ENCODE measurements at places on chromosomes 3 and 15.

GRCh38 chr3:30693470-30694120 is 87.2 kb downstream of the TGFBR2 start:
- DNase-seq = peak; percentile 49

DNA sequence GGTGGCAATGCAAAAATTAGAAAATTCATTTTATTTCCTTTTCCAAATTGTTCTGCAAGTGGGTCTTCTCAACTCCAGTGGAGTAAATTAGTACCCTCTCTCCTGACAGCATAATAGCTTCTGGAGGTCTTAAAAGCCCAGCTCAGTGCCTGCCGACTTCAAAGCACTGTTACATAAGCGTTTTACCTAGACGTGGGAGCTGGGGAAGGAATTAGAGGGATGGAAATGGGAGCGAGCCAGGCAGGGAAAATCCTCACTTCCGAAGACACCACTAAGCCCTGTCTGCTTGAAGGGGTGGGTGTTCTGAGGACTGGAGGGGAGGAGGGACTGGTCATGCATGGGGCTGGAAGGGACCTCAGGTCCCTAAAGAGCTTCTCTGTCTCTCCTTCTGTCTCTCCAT is 77.2 kb upstream of the SLC6A1 start:
- no peak for DNase-seq

GRCh38 chr15:57957113-57957512 is 108.4 kb downstream of the ALDH1A2 start:
- DNase-seq = no peak

- DNase-seq = no peak
Observed at GRCh38 chr15:39086641-39087040, 494.2 kb upstream of the THBS1 start.

- DNase-seq = no peak
Observed at GRCh38 chr3:186988806-186989205, 58.5 kb downstream of the ST6GAL1 start.

DNA sequence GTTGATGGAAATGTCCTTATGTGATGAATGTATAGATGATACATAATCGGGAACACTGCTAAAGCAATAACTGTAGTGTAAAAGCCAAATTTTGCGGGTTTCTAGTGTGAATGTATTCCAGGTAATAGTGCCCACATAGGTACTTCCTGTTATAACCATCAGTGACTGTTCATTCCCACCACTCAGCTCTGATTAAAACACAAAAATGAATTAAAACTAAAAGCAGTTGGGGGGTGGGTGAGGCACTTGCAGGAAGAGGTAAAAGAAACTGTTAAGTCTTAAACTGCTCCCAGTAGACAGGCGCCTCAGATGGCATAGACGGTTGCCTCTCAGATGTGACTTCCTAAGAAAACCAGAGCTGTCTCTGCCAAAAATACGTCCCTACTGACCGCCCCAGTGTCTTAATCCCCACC is 893 bp upstream of the MTHFS start:
- no peak for DNase-seq

- peak; percentile 89 for DNase-seq
Observed at GRCh38 chr15:47885920-47886319, 168.6 kb downstream of the SEMA6D start.

DNA sequence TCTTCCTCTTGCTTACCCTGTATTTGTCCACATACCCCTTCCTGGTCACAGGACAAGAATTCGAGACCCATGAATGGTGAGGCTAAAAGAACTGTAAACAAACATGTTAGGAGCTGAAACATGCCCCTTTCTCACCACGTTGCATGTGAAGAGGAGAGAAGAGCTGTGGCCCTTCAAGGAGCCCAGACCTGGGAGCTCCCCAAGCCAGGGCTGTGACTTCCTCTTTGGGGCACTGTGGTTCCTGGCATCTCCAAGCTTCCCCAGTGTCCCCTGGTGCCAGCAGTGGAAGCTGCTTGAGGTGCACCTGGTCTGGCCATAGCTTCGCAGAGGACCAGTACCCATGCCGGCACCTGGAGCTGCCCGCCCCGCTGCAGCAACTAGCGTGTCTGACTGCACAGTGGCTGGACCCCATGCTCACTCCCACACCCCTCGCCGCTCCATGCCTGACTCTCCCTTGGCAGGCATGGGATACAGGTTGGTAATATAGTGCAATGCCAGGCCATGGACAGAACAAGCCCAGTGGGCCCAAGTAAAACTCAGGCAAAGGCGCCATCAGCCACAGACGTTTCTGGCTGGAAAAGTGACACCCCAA is 9.9 kb downstream of the SPCS1 start:
- DNase-seq = no peak

- DNase-seq = no peak
Observed at GRCh38 chr3:183833516-183833915, 8.1 kb upstream of the MAP6D1 start.

DNA sequence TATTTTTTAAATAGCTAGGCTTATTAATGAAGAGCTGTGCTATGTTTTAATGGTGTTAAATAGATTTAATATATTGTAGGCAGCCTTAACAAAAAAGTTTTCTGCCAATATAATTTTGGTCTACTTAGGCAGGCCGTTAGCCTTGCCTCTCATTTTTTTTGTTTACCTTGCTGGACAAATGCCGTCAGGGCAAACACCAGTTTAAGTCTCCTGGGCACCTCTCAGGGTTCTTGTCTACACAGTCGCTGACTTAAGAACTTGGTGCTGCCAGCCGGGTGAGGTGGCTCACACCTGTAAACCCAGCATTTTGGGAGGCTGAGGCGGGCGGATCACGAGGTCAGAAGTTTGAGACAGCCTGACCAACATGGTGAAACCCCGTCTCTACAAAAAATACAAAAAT is 153.3 kb downstream of the ULK4 start:
- no peak for DNase-seq

- no peak for DNase-seq
Observed at GRCh38 chr3:194596906-194597305, 36.3 kb downstream of the TMEM44 start.

- no peak for DNase-seq
Observed at GRCh38 chr3:185060655-185061054, 92.2 kb downstream of the C3orf70 start.

DNA sequence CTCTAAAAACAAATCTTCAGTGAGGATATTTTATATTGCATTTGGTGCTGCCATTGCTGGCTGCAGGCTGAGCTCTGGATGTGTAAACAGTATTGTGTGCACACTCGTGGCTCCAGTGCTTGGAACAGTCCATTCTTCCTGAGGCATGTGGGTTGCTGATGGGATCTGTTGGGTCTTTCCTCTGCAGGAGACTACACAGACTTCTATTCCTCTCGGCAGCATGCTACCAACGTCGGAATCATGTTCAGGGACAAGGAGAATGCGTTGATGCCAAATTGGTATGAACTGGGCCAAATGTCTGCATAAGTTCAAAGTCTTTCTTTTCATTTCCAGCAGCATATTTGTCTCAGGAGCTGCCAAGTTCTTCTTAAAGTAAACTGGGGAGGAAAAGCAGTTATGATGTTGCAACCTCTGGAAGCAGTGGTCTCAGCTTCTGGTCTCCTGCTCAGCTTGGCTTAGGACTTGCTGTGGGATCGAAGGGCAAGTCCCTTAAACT is 9.3 kb downstream of the FAH start:
- no peak for DNase-seq

- peak; percentile 79 for DNase-seq
Observed at GRCh38 chr3:78101384-78101783, 1061.5 kb downstream of the ROBO2 start.

GRCh38 chr3:125121246-125122010 is 65.6 kb upstream of the HEG1 start:
- DNase-seq = no peak

DNA sequence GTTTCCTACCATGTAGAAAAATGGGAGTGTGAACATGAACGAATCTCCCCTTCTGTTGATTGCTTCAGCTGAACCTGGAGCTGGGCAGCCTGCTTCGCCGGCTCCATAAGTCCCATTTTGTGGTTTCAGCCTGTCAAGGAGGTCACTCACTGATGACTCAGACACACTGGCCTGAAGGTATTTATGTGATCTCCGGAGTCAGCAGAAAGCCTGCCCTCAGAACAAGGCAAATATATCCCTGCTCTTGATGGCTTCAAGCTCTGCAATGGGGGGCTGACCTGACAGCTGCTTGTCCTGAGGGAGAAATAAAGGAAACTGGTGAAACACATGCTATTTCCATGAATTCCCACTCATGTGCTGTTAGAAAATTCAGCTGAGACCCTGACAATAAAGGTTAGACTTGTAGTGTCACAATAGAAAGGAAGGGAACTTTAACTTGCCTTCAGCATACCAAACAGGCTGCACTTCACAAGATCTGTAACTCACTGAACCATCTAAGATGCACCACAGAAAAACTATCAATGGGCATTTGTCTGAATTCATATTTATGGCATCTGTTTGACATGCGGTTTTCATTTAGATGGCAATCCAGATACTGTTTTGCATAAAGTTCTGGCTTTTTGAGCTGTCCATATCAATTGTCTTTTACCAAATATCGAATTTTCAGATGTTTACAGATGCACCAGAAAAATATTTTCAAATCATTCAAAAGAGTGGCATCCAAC is 282.0 kb upstream of the VEPH1 start:
- peak; percentile 66 for DNase-seq

DNA sequence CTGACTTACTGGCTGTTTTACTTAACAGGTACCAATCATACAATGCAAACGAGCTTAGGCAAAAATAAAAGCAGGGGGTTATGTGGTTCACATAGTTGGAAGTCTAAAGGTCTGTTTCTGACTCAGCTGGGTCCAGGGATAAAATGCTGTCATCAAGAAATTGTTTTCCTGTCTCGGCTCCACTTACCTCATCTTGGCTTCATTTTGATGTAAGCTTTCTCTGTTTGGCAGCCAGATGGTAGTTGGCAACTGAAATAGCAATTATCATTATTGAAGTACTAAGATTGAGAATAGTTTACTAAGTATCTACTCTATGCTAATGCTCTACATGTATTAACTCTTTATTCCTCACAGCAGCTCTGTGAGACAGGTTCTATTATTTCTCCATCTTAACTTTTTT is 36.8 kb upstream of the CNTN3 start:
- DNase-seq = no peak

GRCh38 chr3:13047296-13048165 is 25.7 kb downstream of the IQSEC1 start:
- DNase-seq = no peak

GRCh38 chr3:18300916-18301315 is 124.2 kb downstream of the SATB1 start:
- no peak for DNase-seq

- DNase-seq = no peak
Observed at GRCh38 chr3:60045686-60046085, 995.9 kb upstream of the CFAP20DC start.

DNA sequence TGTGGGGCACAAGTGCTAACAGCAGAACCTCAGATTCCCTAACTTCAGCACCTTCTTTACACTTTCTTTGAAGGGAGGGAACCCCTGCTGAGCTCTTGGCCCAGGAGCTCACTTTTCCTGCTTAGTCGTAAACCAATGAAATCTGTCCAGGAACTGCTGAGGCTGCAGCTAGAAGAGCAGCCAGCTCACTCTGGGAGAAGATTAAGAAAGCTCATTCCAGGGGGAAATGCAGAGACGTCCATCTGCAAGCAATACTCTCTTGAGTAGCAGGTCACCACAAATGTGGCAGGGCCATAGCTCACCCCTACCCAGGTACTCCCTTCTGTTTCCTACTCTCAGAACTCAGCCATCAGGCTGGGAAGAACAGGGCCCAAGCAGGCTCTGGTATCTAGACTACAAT is 103.3 kb downstream of the WDR76 start:
- DNase-seq = no peak

- DNase-seq = no peak
Observed at GRCh38 chr15:88571153-88571851, 24.8 kb upstream of the DET1 start.

DNA sequence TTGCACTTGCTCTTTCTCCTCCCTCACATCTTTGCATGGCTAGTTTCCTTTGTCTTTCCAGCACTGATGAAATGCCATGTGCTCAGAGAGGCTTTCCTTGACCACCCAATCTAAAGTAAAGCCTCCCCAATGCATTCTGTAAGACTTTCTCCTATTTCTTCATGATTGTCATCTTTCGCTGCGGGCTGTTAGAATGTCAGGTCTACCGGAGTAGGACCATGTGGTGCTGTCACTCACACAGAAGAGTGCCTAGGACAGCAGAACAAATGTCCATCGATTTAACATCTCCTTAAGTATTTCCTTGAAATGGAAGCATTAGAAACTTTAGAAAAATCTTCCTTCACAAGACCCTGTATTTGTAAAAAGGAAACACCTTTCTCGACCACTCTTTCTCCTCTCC is 99.9 kb upstream of the TMC3 start:
- no peak for DNase-seq

DNA sequence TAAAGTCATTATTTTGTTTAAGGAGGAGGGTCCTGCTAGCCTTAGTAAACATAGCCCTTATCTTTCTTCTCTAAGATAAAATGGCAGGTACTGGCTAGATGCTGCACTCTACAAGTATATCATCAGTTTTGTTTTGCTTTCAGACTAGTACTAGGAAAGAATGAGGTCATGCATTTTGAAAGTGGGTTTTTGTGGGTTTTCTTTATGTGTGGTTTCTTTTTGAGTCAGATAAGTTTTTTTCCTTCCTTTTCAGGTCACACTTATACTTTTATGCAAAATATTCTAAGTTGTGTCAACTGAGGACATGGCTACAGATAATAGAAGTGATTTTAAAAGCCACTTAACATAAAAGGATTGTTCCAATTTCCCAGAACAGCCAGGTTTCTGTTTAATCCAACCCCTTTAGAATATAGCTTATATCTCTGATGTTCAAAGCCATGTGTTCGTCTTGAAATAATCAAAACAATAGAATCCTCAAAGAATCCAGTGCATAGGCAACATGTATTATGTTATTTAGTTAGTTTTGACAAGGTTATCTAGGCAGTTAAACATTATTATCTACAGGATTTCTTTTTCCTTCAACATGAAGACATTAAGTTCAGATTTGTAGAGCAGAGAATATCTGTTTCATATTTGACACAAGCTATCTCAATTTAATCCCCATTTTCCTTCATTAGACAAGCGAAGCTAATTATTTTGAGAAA is 406.2 kb downstream of the RBMS3 start:
- DNase-seq = no peak

DNA sequence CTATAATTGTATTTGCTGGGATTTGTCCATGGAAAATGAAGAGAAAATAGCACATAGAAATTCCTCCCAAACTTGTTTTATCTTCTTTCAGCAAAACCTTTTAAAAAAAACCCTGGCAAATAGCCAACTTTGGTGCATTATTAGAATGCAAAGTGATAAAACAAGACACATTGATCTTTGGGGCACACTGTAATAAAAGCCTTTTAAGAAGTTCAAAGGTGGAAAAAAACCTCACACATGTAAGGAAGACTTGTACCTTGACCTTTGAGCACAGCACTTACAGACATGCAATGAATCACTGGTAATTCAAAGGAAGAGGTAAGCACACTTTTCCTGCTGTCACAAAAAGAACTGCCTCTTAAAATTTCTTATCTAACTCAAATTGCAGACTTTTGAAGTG is 8.0 kb upstream of the MORC1 start:
- DNase-seq = no peak

Measured in fibroblast of skin of left quadriceps (primary cell).